ENCODE measurements at places on chromosomes 3 and 15.

GRCh38 chr3:164320962-164321361, 757.3 kb downstream of the SI start:
- DNase-seq: no peak

DNA sequence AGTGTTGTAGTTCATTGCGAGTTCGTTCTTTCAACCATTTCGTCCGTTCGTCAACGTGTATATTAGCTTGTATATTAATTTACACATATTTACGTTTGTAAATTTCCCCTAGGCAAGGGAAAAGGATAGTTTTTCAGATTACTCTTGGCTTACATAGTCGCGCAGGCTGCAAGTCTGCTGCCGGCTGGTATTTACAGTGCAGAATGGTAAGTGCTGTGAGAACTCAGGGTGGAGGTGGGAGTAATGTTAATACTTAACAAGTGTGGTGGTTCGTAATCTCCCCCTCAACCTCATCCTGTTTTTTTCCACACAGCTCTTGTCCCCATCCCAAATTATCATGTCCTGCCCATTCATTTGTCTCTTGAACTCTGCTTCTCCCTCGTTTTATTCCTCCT, 766 bp downstream of the FAM98B start:
- DNase-seq: no peak

DNA sequence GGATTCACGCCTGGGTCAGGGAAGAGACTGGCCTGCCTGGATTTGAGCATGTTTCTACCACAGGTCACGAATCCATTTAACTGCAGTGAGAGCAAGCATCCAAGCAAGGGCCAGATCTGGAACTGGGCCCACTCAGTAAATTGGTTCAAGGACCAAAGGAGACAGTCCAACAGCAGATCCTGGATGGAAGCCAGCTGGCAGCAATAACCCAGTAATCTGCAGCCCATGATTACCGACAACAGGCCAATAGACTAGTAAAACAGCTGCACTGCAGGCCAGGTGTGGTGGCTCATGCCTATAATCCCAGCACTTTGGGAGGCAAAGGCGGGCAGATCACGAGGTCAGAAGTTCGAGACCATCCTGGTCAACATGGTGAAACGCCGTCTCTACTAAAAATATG, 11.8 kb downstream of the SAMD7 start:
- DNase-seq: no peak

DNA sequence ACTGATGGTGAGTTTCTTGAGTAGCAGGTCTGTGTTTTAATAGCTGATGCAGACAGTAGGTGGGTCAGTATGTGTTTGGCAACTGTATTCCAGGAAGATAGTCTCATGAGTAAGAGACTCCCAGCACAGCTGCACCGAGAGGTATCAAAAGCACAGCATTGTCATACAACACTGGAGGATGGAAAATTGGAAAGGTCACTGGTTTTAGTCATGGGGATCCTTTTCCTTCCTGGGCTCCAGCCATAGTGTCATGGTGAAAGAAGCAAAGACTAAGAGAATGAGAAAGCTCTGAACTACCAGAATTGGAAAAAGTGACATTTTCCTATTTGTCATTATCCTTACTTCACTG, 61.5 kb downstream of the P3H2 start:
- DNase-seq: no peak

DNA sequence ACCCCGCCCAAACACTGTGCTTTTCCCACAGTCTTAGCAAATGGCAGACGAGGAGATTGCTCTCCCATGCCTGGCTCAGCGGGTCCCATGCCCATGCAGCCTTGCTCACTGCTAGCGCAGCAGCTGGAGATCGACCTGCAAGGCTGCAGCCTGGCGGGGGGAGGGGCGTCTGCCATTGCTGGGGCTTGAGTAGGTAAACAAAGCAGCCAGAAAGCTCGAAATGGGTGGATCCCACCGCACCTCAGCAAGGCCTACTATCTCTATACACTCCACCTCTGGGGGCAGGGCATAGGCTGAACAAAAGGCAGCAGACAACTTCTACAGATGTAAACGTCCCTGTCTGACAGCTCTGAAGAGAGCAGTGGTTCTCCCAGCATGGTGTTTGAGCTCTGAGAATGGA, 27.2 kb upstream of the WDR5B start:
- DNase-seq: no peak

- no peak for DNase-seq
These were observed 3.1 kb downstream of the PRRT3 start for GRCh38 chr3:9949115-9949514.

GRCh38 chr15:69071260-69071659, 56.8 kb downstream of the NOX5 start:
- no peak for DNase-seq

DNA sequence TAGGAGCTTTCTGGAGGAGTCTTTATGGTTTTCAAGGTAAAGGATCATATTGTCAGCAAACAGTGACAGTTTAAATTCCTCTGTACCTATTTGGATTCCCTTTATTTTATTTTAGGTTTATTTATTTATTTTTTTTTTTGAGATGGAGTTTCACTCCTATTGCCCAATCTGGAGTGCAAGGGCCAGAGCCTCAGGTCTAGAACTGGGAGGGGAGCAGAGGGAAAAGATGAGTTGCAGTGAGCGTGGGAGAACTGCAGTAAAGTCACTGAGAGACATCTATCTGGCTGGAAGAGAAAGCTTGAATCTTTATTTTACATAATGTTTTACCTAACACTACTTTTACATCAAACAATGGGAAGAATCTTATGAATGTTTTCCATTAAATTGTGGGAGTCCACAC, 49.5 kb upstream of the GK5 start:
- no peak for DNase-seq

GRCh38 chr15:38050529-38051448, 116.3 kb downstream of the TMCO5A start:
- DNase-seq: no peak

DNA sequence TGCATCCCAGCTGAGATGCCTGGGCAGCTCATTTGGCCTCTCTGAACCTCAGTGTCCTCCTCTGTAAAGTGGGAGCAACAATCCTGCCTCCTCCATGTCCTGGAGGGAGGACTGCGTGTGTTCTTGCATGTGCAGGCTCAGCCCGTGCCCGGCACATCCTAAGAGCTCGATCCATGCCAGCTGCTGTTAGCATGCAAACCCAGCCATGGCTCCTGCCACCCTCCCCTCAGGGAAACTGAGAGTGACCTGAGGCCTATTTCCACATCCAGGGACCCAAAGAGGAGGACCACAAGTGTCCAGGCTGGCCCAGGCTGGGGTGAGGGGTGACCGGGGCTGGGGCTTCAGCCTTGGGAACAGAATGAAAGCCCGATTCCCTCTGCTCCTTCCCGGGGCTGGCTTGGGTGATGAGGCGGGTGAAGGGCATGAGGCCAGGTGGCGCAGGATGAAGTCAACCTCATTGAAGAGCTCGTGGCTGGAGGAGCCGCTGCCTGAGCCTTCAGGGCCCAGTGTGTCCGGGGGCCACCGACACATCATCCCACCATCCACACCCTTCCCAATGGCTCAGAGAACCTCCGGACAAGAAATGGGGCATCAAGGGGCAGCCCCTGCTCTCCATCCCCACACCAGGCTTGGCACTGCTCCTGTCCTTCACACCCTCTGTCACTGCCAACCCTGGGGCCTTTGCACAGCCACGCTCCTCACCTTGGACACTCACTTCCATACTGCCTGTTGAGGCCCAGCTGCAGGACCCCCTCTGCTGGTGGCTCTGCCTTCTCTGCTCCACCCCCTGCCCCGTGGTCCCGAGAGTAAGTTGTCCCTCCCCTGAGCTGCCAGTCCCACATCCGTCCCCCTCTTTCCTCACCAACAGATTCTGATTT, 42.5 kb downstream of the ADAMTS7 start:
- no peak for DNase-seq

- no peak for DNase-seq
These were observed 10.2 kb upstream of the CPOX start for GRCh38 chr3:98603580-98603979.

DNA sequence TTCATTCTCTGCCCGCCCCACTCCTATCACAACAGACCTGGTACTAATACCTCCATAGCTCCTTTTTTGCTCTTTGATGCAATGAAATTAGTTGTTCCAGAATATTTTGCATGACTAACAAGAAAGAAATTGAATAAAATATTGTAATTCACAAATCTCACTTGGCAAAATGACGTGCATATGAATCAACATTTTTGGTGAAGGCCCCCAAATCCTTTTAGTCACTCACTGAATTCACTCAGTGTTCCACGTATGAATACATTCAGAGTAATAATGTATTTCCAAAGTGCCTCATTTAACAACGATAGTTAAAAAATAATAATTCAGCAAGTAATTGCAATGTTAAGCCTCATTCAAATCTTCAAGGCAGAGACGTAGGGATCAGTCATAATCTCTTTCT, 148.6 kb upstream of the STRIT1 start:
- DNase-seq: no peak

All from nucleus accumbens (tissue), 56 donors.